ENCODE measurements at places on chromosomes 4 and X.

GRCh38 chr4:109079201-109079600 is 223.3 kb downstream of the COL25A1 start:
- no peak for DNase-seq

DNA sequence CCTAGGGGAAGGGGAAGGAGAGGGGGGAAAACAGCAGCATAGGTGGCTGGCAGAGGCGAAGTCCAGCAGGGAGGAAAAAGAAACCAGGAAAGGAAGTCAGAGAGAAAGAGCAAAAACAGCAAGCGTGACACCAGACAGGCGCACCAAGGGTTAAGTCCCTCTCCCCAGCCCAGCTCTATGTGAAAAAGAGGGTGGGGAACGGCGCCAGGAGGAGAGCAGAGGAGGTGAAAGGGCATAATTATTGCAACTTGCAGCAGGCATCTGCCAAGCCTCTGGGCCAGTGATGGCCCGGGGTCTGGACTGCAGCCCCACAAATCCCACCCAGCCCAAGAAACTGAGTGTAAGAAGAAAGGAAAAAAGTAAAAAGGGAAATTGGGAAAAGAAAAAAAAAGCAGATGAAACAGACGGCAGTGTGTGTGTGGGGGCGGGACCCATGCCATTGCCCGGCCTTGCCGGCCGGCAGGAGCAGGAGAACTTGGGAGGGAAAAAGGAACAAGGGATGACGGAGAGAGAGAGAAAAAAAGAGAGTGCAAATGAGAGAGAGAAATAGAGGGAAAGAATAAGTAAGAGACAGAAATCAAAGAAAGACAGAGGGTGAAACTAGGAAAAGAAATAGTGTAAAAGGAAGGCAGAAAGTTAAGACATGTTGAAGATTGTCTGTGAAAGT is 14.1 kb upstream of the RHOXF2 start:
- DNase-seq, result no peak

DNA sequence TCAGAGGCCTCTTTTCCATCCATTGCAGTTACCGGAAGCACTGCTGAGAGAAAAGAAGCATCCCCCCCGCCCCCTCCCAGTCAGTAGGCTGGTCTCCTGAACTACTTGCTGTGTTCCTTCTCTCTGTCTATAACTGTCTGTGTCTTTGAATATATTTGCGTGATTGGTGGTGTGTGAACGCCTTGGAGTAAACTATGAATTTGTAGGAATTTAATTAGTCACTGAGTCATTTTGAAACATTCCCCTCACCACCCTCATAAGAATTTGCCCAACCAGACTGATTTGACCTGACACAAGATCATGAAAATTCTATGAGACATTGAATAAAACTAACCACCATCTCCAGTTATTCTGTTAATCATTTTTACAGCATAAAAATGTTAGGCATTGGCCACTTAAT is 6.7 kb upstream of the NXF3 start:
- no peak for DNase-seq

DNA sequence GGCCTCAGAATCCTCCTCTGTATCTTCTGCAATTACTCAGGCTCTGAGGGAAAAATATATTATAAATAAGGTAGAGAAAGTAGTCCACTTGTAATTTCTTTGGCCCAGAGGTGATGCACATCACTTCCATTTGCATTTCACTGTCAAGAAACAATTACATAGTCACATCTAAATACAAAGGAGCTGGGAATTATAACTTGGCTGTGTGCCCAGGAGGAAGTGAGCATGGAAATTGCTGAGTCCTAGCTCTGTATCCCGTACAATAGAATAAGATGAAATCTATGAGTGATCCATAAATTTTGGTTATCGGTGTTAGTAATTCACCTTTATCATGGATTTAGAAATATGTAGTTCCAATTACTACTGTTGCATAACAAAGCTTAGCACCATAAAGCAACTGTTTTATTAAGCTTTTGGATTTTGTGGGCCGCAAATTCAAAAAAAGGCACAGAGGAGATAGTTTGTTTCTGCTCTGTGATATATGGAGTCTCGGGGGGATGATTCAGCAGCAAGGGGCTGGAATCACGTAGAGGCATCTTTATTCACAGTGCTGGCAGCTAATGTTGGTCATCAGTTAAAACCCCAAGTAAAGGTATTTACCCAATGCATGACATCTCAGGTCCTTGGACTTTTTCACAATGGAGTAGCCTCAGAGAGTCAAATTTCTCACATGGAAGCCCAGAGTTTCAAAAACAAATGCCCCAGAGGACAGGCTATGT is 241.4 kb upstream of the GALNT7 start:
- DNase-seq, result no peak

DNA sequence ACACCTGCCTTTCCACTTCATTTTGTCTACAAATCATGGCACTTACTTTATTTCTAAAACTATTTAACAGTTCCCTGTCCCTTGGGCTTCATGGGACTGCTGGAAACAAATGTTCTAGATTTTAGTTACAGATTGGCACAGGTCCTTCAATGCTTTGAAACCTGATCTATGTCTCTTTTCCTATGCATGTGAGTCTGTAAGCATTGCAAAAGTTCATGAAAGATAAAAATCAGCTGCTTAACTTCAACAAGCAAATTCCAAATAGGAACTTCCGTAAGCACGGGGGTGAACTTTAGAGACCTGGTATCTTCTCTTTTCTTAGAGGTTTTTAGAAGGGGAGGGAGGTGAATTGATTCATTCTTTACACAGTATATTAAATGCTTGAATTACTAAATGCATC is 9.5 kb downstream of the LGI2 start:
- no peak for DNase-seq

DNA sequence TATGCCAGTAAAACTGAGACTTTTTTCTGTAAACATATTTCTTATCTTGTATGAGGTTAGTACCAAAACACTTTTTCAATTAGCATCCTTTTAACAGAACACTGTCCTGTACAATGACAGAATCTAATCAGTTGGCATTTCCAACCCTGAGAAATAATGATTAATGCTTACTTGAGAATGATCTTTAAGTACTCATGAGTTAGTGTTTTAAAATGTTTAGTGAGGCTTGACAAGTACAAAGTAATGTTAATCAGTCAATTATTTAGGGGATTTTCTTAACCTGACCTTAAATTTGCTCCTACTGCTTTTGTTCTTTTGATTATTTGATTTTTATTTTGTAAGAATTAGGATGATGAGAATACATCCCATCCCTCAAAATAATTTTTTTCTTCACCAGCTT is 496.5 kb downstream of the RPA4 start:
- DNase-seq, result no peak

DNA sequence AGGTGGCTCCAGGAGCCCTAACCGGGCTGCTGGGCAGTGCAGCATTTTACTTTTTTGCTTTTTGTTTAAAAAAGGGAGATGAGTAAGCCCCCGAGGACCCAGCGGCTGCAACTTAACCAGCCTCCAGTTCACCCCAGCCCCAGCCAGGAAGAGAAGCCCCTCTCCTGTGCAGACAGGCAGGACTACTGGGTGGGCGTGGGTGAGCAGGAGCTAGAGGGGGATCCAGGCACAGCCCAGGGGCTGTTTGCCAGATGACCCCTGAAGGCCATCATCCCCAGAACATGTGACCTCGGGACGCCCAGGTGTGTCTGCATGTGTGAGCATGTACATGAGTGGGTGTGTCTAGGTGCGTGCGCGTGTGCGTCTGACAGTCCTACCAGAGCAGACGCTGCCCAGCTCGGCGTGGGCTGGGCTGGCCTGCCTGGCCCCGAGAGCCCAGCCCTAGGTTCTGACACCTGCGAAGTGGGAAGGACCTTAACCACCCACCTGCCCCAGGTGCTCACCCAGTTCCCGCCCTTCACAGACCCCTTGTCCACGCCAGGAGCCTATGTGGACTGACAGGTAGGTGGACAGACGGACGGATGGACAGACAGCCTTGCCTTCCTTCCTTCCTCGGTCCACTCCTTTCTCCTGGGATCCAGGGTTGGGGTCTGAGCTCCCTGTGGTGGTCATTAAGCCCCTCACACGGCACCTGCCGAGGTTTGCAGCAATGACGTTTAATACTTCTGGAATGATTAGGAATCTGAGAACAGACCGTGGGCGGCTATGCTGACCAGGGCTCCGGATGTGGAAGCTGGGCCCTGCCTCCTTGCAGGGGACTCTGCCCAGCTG is 7.8 kb upstream of the HAUS3 start:
- DNase-seq, result peak; percentile 19

GRCh38 chrX:140701480-140701879 is 8.1 kb upstream of the LINC00632 start:
- DNase-seq, result no peak

DNA sequence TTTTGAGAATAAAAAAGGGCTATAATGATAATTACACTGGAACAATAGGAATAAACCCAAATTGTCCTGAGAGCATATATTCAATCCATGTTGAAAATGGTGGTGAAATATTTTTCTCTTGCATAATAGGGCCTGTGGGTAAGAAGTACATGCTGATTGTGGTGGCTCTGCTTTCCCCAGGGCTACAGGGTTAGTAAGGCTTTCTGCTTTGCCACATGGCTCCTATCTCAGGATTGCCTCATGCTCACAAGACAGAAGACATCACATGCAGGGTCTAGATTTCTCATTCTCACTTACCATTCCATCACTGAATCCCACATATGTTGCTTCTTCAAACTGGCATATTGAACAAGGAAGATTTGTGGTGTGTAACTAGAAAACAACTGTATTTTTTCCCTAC is 12.4 kb upstream of the VEGFC start:
- DNase-seq, result no peak

Data from upper lobe of left lung (tissue), 6 donors.